ENCODE measurements at places on chromosomes 4 and X.

GRCh38 chr4:39987485-39987884 lies 9.8 kb upstream of the PDS5A start:
- no peak for DNase-seq

GRCh38 chr4:86916392-86916791 lies 18.4 kb upstream of the AFF1 start:
- DNase-seq, result no peak

- no peak for DNase-seq
These were observed 2.1 kb downstream of the MTM1 start for GRCh38 chrX:150570512-150570911.

DNA sequence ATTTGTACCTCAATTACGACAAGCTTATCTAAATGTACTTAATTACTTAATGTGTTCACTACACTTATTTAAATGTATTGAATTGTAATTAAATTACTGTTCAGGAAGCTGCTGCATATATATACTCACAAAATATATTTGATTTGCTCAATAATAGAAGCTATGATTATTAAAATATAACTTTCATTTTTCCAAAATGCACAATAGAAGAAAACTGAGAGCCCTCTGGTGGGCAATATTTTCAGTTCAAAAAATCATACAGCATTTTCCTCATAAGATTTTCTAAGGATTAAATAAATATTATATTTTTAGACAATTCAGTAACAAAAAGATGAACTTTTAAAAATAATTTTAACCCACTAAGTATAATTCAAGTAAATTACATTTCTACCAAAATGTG lies 217.3 kb downstream of the DKK2 start:
- DNase-seq, result no peak

- DNase-seq, result no peak
These were observed 60.3 kb upstream of the DDX3X start for GRCh38 chrX:41273638-41274037.

GRCh38 chr4:111631215-111631999 lies 513.8 kb upstream of the FAM241A start:
- DNase-seq, result no peak

DNA sequence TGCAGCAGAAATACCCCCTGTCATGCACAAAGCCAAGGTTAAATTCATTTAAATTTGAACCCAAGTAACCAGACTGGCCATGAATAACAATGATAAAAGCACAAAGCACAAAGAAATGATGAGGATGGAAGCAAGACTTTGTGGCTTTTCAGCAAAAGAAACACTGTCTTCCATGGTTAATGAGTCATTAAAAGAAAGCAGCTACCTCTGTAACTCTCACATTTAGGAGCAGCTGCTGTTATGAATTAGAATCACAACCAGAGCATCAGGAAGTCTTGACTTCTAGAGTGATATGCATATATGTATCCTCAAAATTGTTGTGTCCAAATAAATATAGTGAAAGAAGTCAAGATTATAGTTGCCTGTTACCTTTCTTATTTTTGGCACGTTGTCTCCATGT lies 70.7 kb upstream of the RPS6KA6 start:
- no peak for DNase-seq

GRCh38 chr4:14361084-14361483 lies 641.2 kb upstream of the CPEB2 start:
- no peak for DNase-seq

GRCh38 chr4:48636911-48637310 lies 143.2 kb downstream of the FRYL start:
- DNase-seq, result no peak

- no peak for DNase-seq
These were observed 44.8 kb downstream of the UGT2A3 start for GRCh38 chr4:68906780-68907137.

DNA sequence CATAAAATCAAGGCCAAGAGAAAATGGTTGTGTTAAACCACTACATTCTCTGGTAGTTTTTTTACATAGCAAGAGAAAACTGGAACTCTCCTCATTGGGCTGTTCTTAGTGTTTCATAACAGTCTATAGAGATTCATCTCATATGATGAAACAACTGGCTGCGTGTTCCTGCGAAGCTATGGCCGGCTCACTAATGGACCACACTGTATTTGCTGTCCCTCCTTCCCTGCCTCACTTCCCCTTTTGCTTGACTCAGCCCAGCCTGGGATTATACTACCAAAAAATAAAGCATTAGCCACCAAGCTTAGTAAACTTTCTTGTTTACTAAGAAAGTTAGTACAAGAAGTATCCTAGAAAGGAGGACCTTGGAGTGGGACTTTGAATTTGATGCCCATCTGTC lies 31.6 kb upstream of the LSM6 start:
- no peak for DNase-seq

DNA sequence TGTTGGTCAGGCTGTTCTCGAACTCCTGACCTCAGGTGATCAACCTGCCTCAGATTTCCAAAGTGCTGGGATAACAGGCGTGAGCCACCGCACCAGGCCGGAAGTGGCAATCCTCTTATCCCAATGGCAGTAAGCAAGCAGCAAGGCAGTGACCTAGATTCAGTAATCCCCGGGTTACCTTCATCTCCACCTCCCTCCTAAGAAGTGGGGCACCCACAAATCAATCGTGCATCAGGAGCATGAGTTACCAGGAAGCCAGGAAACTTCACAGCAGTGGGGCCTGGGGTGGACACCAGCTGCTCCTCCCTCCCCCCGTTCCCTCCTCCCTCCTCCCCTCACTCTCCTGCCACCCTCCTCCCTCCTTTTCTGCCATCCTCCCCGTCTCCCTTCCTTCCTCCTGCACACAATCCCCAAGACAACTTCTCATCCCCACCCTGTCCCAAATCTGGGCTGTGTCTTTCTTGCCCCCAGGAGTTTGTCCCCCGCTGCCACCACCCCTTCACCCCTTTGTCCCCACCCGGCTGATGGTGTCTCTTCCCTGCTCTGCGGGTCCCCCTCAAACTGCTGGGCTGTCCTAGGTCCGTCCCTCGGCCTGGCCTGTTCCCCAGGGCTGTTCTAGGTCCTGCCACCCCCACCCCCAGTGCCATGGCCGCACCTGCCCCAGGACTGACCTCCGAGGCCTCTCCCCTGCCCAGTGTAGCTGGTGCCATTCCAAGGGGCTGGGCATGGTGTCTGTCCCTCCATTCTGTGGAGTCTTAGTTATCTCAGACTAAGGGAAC lies 2.2 kb downstream of the PDE6B start:
- no peak for DNase-seq

DNA sequence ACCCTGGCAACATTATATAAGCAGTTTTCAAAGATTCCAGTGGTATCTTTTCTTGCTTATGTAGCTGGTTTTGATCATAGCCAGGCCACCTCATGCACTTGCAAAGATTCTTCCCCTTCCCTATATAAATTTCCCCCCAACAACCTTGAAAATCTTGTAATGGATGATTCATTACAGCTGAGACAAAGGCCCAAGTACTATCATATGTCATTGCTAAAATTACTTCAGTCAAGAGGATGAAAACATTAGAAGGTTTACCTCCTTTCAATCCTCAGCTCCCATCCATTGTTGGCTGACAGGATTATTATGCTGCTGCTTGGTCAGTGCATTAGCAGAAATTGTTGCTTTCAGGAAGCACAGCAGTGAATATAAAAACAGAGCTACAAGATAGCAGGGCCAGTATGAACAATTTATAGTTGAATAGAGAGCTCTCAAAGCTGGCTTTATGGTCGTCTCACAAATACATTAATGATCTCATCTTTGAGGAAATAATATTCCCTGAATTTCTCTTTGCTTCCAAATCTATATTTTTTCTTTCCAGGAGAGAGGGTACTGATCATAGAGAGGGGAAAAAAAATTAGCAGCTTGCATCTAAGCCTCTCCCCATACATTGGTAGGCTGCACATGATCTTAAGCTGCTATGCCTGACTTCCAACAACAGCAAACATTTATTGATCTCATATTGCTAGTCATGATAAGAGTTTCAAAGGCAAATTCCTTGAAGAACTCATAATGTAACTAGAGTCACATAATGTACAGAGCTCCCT lies 7.7 kb upstream of the ARHGEF38 start:
- no peak for DNase-seq

DNA sequence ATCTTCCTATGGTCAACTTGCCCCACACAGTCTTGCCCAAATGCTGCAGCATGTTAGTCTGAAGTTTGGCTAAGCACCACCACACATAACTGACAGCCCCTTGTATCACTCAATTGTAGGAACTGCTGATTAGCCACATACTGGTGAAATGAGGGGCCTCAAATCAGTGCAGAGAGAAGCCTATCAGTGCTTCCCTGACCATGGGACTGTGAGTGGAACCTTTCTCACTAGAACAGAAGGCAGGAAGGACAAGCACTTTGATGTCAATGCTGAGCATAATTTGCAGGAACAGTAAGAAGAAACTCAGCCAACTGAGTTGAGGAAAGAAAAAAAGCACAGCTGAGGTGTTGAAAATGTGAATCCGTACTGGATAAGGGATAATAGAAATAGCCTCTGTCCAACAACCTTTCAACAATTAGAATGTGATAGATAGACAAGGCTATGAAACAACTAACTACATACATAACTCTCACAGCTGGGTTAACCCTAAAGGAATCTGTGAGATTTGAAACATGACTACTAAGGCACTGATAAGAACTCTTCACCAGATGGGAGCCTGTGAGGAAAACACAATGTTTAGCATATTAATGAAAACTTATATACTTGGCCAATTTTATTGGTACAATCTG lies 136.6 kb upstream of the SH3RF1 start:
- DNase-seq, result no peak

- no peak for DNase-seq
These were observed 128.1 kb downstream of the TMEM164 start for GRCh38 chrX:110131031-110131430.

GRCh38 chr4:168844353-168845049 lies 165.6 kb downstream of the CBR4 start:
- DNase-seq, result no peak

GRCh38 chr4:100566396-100566795 lies 48.6 kb upstream of the EMCN start:
- no peak for DNase-seq

DNA sequence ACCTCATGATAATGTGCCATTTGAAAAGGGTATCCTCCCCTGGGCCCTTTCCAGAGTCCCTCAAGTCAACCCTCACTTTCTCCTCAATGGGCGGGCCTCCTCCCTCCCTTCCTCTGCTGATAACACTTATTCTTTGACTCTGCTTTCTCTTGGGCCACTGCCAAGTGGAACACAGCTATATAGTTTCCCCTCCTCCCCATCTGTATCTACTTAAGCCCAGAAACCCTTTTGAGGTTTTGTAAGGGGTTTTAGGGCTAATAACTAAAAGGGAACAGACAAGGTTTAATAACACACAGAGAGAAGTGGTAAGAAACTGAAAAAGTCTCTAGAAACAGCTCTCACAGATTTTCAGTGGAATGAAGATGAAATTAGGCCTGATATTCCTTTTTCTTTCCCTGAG lies 116.7 kb downstream of the GPC3 start:
- DNase-seq, result no peak

DNA sequence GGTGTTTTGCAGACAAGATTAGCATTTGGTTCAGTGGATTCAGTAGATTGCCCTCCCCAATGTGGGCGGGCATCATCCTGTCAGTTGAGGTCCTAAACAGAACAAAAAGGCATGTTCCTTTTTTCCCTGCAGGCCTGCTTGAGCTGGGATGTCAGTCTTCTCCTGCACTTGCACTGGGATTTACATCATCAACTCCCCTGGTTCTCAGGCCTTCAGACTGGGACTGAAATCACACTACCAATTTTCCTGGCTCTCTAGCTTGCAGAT lies 278.9 kb upstream of the FTHL17 start:
- no peak for DNase-seq

DNA sequence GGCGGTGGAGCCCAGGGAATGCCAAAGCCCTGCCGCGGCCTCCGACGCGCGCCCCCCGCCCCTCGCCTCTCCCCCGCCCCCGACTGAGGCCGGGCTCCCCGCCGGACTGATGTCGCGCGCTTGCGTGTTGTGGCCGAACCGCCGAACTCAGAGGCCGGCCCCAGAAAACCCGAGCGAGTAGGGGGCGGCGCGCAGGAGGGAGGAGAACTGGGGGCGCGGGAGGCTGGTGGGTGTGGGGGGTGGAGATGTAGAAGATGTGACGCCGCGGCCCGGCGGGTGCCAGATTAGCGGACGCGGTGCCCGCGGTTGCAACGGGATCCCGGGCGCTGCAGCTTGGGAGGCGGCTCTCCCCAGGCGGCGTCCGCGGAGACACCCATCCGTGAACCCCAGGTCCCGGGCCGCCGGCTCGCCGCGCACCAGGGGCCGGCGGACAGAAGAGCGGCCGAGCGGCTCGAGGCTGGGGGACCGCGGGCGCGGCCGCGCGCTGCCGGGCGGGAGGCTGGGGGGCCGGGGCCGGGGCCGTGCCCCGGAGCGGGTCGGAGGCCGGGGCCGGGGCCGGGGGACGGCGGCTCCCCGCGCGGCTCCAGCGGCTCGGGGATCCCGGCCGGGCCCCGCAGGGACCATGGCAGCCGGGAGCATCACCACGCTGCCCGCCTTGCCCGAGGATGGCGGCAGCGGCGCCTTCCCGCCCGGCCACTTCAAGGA lies at the start of gene FGF2:
Gene FGF2 (plus strand): TSS at position 279 of the 705 bp plus-strand sequence. CDS start 344 bp downstream, at position 623.
- no peak for DNase-seq

- no peak for DNase-seq
These were observed 20.0 kb upstream of the VCX2 start for GRCh38 chrX:8191022-8191421.

- DNase-seq, result no peak
These were observed 148.7 kb downstream of the FSTL5 start for GRCh38 chr4:162015090-162015489.

DNA sequence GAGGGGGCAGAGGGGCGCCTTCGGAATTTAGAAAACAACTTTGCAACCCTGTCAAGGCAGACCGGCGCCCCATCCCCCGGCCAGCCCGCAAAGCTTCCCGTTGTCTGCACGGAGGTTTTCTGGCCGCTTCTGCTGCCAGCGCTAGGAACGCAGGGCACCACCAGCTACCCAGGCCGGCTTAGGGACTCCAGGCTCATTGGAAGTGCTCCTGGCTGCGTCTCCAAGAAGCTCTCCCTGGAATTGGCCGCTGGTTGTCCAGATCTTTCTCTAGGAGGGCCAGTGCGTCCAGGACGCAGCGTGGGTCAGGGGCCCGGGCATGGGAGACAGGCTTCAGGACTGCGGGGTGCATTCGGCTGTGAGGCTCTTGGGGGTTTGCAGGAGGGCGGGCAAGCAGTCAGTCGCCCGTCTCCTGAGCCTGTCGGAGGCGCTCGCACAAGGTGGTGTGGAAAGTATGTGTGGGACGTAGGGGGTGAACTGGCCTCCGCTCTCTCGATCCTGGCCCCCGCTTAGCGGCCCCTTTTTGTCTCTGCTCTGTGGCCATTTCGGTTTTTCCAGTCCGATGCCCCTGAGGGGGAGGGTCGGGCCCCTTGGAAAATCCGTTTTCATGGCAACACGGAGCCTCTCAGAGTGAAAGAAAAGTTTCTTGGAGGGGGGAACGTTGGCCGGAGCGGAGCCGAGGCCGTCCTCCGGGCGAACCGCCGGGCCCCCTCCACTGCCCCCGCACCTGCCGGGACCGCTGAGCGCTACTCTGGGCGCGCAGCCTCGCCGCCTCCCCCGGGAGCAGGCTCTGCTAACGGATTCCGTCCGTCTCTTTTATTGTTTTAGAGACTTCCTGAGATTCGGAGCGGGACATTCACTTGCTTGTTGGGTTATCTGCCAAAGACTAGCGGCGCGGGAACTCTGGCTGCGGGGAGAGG lies 810 bp upstream of the SOX3 start:
- DNase-seq, result no peak

Measured in HS-5 (cell line).